Ureter (tissue), 1 donor: ENCODE measurements at places on chromosomes 16 and 17.

GRCh38 chr16:74431516-74431915 is 10.2 kb upstream of the CLEC18B start:
- no peak for DNase-seq

GRCh38 chr17:40555296-40556190 is 9.7 kb downstream of the CCR7 start:
- peak; percentile 40 for DNase-seq

- DNase-seq: no peak
Measured at GRCh38 chr17:39747745-39748144, 10.0 kb downstream of the GRB7 start.

GRCh38 chr16:46927273-46927672 is 43.1 kb downstream of the GPT2 start:
- DNase-seq: no peak

GRCh38 chr16:9860876-9861275 is 321.4 kb downstream of the GRIN2A start:
- no peak for DNase-seq

DNA sequence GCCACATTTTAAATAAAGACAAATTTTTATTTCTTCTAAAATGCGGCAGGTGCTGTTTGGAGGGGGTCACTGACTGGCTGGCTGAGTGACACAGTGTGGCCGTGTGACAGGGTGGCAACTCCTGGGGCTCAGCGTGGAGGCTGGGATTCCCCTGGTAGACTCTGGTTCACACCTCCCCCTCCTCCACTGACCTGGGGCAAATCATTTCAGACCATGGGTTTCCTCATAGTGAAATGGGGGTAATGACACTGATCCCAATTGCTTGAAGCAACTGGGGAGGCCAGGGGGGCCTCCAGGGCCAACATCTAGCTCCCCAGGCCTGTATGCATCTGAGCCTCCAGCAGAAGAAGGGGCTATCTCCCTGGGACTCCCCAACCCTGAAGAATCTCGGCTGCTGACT is 6.6 kb downstream of the HSD11B2 start:
- DNase-seq: no peak

DNA sequence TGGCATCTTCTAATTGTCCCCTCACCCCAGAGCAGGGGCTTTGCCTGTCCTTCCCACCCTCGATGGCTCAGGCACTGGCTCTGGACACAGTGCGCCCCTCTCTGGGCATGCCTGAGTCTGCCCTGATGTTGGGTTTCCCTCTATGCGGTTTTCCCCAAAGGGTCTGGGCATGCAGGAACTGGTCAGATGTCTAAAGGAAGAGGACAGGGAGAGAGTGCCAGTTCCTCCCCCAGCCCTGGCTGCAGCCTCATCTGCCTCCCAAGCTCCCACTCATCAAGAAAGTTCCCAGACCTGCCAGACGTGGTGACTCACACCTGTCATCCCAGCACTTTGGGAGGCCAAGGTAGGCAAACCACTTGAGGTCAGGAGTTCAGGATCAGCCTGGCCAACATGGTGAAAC is 41.3 kb upstream of the PABPN1L start:
- DNase-seq: no peak
